ENCODE measurements at places on chromosomes 7 and 10. TPM values are rescaled to one million over a fixed set of nuclear protein-coding genes. Genes with fewer than 3 reads are reported as not detected.

TMEM120A gene
- 84.1 TPM for total RNA-seq

MRLN gene
- not detected for total RNA-seq

ANKMY2 gene
- total RNA-seq: 41.3 TPM

KLHL7 gene
- 68.8 TPM for total RNA-seq

GDF10 gene
- total RNA-seq: 4.3 TPM

HOXA3 gene
- 0.35 TPM for total RNA-seq
